HCT116 (cell line): ENCODE measurements at places on chromosomes 2 and 18.

DNA sequence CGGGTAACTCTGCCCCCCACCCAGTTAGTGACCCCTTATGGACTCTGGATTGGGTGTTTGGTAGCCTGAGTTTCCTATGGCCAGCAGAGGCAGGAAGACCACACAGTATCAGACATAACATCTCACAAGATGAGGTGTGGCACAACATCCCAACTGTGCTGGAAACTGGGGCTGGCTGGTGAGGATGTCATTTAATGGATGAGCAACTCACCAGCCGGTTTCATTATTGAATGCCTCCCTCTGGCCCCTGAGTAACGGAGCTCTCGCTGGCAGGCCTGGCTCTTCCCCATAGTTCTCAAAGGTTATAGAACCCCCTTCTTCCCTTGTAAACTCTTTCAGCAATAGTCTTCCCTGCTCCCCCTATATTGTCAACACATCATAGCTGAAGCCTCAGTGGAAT, 195.0 kb downstream of the BCL11A start:
- H3K4me1 ChIP-seq: no peaks in the 10 kb centered on the region
- no peak for DNase-seq

GRCh38 chr18:22253676-22254075, 84.3 kb downstream of the GATA6 start:
- no peaks in the 10 kb centered on the region for H3K36me3 ChIP-seq
- no peak for DNase-seq
- no peaks in the 10 kb centered on the region for H3K27me3 ChIP-seq
- no peak overlapping the region for H3K4me3 ChIP-seq

DNA sequence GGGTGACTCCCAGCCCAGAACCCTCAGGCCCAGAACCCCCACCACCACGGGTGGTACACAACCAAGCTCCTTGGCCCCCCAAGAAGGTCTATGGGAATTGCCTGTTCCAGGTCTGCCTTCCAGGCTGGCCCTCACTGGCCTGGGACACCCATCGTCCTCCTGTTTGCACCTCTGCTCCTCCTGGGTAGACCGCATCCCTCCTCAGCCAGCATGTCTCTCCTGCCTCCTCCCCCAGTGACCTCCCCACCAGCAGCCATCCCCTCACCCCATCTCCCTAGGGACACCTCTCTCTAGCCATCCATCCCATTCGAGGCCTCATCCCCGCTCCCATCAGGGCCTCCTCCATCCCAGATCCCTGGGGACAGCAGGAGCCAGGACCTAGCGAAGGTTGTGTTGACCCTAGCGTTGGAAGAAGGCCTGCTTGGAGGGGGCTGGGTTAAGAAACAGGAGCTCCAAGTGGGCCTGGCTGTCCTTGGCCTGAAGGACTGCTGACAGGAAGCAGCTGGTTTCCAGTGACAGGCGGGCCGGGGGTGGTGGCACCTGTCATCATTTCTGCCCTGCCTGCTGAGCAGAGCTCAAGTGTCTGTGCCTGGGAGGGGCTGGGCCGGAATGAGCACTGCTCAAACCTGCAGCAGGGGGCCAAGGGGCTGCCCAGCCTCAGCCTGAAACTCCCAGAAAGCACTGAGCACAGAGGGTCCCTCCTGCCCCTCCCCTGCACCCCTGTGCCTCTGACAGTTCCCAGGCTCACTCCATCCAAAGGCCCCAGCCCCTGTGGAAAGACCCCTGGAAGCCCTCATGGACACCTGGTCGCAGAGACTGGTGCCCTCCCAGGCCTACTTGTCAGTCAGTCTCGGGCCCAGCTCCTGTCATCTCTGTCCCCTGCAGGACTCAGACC, 96.0 kb upstream of the OTOS start:
- no peak for DNase-seq
- peaks cover 41% of the 10 kb centered on the region for H3K4me1 ChIP-seq
- no peaks in the 10 kb centered on the region for H3K36me3 ChIP-seq

- no peaks in the 10 kb centered on the region for H3K4me1 ChIP-seq
- no peaks in the 10 kb centered on the region for H3K36me3 ChIP-seq
- peak; percentile 69 for DNase-seq
- H3K27me3 ChIP-seq: no peaks in the 10 kb centered on the region
- H3K4me3 ChIP-seq: peak overlapping the region; percentile 16; the same call in 1 of the 2 replicates
Measured at GRCh38 chr2:187580462-187581124, 26.4 kb upstream of the TFPI start.

GRCh38 chr2:24307961-24308360, 52.4 kb downstream of the ITSN2 start:
- H3K4me3 ChIP-seq: no peak overlapping the region
- H3K27ac ChIP-seq: no peak overlapping the region
- H3K4me1 ChIP-seq: no peaks in the 10 kb centered on the region
- no peaks in the 10 kb centered on the region for H3K27me3 ChIP-seq
- no peaks in the 10 kb centered on the region; the same call in 1 of the 2 replicates for H3K36me3 ChIP-seq
- DNase-seq: no peak

- H3K4me1 ChIP-seq: no peaks in the 10 kb centered on the region
- no peaks in the 10 kb centered on the region for H3K36me3 ChIP-seq
- no peak for DNase-seq
- no peak overlapping the region for H3K4me3 ChIP-seq
Measured at GRCh38 chr2:147614471-147614870, 230.4 kb upstream of the ACVR2A start.

GRCh38 chr2:105723431-105723830, 21.3 kb upstream of the NCK2 start:
- no peaks in the 10 kb centered on the region for H3K36me3 ChIP-seq
- no peaks in the 10 kb centered on the region for H3K4me1 ChIP-seq
- DNase-seq: no peak
- H3K4me3 ChIP-seq: no peak overlapping the region
- no peak overlapping the region for H3K27ac ChIP-seq

DNA sequence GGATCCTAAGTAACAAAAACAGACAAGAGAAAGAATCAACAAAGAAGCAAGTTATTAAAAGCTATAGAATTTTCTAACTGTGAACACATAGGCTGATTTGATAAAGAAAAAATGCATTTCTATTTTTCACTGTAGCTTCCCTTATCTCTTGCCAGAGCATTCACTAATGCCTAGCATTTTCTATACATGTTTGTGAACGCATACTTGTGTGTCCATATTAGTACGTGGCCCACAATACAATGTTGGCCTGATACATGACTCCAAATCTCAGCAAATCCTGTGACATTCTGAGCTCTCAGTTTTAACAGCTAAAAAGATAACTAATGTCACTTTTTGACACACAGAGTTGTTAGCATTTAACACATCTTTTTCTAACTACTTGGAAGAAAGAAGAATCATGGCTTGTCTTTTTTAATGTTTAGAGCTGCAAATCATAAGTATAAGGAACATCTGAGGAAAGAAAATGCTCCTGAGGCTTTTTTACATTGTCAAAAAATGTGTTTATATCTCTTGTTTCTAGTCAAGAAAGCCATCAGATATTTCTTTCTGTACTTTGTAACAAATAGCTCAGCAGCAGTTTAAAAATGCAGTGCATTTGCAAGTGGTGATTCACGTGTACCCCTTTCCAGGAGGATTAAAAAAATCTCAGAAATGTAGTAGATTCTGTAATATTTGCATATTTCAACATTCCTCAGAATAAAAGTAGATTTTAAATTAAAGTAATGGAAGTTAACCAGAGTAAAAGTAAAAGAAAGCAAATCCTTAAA, 1646.8 kb upstream of the TMEFF2 start:
- no peak overlapping the region for H3K4me3 ChIP-seq
- H3K27me3 ChIP-seq: no peaks in the 10 kb centered on the region
- no peak for DNase-seq
- H3K27ac ChIP-seq: no peak overlapping the region
- no peaks in the 10 kb centered on the region for H3K36me3 ChIP-seq

- H3K27me3 ChIP-seq: 0 out of 2 replicates have a peak, but pooled peaks cover 4% of the 10 kb centered on the region
- H3K27ac ChIP-seq: no peak overlapping the region
- H3K4me3 ChIP-seq: no peak overlapping the region
- H3K4me1 ChIP-seq: no peaks in the 10 kb centered on the region
Measured at GRCh38 chr2:205463466-205464025, 218.8 kb upstream of the NRP2 start.

DNA sequence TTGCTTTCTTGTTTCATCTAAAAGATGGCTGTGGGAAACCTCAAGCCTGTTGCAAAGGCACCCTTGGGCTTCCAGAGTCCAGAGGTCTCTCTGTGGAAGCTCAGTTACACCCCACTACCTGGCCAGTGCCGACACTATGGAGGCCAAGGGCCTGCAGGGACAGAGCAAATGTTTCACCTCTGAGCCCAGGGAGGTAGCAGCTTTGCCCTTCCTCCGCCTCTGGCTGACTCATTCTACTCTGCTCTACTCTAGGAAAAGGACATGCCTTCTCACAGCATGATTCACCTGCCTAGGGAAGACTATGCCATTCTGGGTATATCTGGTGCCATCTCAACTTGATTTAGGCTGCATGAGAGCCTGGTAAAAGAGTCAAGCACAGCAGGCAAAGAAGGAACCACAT, 12.2 kb downstream of the MYOM1 start:
- H3K27me3 ChIP-seq: no peaks in the 10 kb centered on the region
- no peak overlapping the region for H3K27ac ChIP-seq
- H3K36me3 ChIP-seq: no peaks in the 10 kb centered on the region
- no peak overlapping the region for H3K4me3 ChIP-seq

DNA sequence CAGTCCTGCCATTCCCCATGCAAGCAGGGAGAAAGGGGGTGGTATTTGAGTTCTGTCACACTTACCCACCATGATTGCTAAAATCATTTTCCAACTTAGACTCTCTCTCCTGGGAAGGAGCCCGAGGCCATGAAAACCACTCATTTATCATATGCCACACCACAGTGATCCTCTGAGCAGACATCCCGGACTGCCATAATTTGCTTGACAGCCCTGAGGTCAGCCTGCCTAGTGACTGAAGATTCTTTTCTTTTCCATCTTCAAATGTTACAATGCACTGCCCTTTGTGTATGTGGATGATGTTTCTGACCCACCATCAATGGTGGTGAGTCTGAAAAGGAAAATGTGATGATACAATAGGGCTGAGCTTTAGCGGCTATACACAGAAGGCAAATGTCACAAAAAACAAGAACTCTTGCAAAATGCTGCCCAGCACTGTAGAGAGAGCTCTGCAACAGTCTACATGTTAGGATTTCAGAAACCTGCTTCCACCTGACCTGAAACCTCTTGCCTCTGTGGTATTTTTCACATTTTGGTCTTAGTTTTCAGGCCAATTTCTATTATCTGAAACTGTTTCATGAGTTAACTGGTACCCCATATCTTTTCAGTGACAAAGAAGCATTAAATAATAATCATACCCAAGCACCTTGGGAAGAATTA, 272.8 kb downstream of the ZNF385B start:
- H3K27ac ChIP-seq: no peak overlapping the region
- no peaks in the 10 kb centered on the region for H3K4me1 ChIP-seq
- no peaks in the 10 kb centered on the region for H3K27me3 ChIP-seq
- DNase-seq: no peak

GRCh38 chr18:44197832-44198611, 482.7 kb upstream of the SETBP1 start:
- no peak for DNase-seq
- no peak overlapping the region for H3K4me3 ChIP-seq
- no peak overlapping the region for H3K27ac ChIP-seq

- no peak overlapping the region for H3K27ac ChIP-seq
- H3K4me3 ChIP-seq: no peak overlapping the region
- no peaks in the 10 kb centered on the region for H3K27me3 ChIP-seq
- DNase-seq: no peak
- no peaks in the 10 kb centered on the region for H3K36me3 ChIP-seq
- peaks cover 25% of the 10 kb centered on the region for H3K4me1 ChIP-seq
Measured at GRCh38 chr2:203808046-203808750, 59.4 kb upstream of the CTLA4 start.

DNA sequence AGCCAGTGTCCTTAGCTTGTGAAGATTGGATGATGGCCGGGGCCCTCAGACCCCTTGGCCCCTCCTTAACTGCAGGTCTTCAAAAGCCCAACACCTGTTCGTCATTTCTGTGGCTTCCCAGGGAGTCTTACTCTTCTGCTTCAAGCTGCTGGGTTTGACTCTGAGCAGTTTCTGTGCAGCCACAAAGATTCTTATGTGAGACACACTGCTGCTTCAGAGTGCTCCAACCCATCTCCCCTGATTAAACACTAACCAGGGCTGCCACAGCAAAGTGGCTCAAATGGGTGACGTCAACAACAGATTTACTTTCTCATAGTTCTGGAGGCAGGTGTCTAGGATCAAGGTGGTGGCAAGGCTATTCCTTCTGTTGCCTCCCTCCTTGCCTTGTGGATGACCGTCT, 40.8 kb downstream of the TSN start:
- no peaks in the 10 kb centered on the region for H3K36me3 ChIP-seq
- DNase-seq: no peak
- H3K27ac ChIP-seq: no peak overlapping the region
- H3K4me3 ChIP-seq: no peak overlapping the region
- no peaks in the 10 kb centered on the region for H3K27me3 ChIP-seq

DNA sequence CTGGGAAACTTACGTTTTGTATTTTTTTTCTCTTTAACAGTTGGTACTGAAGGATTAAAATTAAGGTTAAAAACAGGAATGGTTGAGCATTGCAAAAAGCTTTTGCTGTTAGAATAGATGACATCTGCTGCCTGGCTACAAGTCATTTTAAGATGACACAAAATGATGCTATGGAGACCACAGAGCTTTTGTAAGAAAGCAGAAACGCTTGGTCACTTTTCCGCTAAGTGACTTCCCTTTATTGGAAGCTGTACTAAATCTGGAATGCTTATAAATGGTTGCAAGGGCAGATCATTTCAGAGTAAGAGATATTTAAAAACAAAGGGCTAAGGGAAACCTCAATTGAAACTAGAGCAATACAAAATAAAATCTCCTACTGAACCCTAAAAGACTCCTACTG, 544.0 kb downstream of the STK39 start:
- H3K27ac ChIP-seq: no peak overlapping the region
- peaks cover 31% of the 10 kb centered on the region; the same call in 1 of the 2 replicates for H3K27me3 ChIP-seq
- no peaks in the 10 kb centered on the region for H3K4me1 ChIP-seq
- no peak overlapping the region for H3K4me3 ChIP-seq
- no peaks in the 10 kb centered on the region for H3K36me3 ChIP-seq
- no peak for DNase-seq

DNA sequence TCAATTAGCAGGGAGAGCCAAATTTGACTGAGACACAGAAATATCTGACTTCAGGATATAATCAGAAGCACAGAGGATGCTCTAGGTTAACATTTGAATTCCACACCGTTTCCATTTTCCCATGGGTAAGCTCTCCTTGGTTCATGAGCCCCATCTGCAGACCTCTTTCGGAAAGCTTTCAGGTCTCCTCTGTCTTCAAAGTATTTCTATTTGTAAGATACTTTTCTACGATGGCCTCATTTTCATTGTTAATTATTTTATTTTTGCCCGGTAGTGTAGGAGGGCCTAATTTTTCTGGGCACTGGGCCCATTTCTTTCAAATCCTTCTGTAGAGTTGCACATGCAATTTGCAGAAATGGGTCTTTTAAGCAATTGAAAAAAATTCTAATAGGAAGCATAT, 53.8 kb downstream of the LRPPRC start:
- no peaks in the 10 kb centered on the region for H3K4me1 ChIP-seq
- no peak for DNase-seq
- peaks cover 67% of the 10 kb centered on the region for H3K36me3 ChIP-seq
- H3K27me3 ChIP-seq: no peaks in the 10 kb centered on the region
- no peak overlapping the region for H3K4me3 ChIP-seq

GRCh38 chr2:58435246-58435645, 194.1 kb upstream of the FANCL start:
- H3K36me3 ChIP-seq: no peaks in the 10 kb centered on the region
- no peak overlapping the region for H3K27ac ChIP-seq
- H3K4me1 ChIP-seq: no peaks in the 10 kb centered on the region
- no peak for DNase-seq

GRCh38 chr2:106579750-106580197, 92.6 kb downstream of the CD8B2 start:
- no peak for DNase-seq
- peaks cover 17% of the 10 kb centered on the region for H3K4me1 ChIP-seq
- H3K36me3 ChIP-seq: no peaks in the 10 kb centered on the region
- 0 out of 2 replicates have a peak, but pooled peaks cover 5% of the 10 kb centered on the region for H3K27me3 ChIP-seq
- no peak overlapping the region for H3K4me3 ChIP-seq
- no peak overlapping the region for H3K27ac ChIP-seq
